ENCODE measurements at places on chromosomes 5 and 9.

DNA sequence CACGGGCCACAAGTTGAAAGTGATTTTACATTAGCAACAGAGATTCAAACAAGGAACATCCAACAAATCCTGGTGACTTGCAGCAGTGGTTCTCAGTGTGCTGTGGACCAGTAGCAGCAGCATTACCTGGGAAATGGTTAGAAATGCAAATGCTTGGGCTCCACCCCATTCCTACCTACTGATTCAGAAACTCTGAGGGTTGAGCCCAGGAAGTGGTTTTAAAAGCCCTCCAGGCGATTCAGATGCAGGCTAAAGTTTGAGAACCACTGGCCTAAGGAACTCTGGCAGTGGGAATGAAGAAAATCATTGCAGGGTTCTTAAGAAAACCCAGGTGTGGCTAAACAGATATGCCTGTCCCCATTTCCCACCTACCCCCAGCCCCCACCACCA is 398.8 kb downstream of the ENC1 start:
- peak overlapping the region; percentile 79 for H3K27ac ChIP-seq
- H3K4me1 ChIP-seq: peaks cover 18% of the 10 kb centered on the region
- peak; percentile 95 for DNase-seq
- no peaks in the 10 kb centered on the region for H3K36me3 ChIP-seq
- no peak overlapping the region for H3K4me3 ChIP-seq

DNA sequence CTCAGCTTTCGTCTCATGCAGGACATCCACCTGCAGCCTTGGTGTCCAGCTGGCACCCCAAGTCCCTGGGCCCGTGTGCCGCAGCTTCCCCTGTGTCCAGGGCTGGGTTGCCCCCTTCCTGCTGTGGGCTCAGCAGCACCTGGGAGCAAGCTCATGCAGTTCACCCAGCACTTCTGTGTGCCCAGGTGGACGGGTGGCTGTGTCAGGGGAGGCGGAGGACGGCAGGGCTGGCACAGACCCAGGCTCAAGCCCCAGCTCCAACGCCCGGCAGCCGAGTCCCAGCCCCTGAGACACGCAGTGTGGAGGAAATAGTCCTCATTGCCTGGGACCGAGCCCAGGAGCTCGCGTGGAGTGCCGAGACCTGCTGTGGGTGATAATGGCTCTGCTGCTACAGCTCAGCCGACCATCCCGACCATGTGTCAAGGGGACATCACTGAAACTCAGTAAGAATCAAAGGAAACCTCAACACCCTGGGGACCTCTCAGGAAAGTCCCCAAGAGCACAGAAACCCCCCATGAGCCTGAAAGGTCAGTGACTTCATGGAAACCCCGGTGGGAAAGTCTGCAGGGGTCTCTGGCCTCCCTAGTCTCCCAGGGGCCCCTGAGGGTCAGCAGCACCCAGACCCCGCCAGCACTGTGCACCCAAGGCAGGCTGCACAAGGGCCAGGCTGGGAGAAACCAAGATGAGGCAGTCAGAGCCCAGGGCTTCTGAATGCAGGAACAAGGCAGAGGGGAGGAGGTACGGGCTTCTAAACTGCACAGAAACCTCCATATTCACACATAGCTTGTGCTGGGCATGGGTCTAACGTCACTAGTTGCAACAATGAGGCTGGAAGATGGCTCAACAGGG is 38.8 kb downstream of the LPCAT1 start:
- H3K27ac ChIP-seq: no peak overlapping the region
- H3K27me3 ChIP-seq: no peaks in the 10 kb centered on the region
- no peaks in the 10 kb centered on the region for H3K4me1 ChIP-seq

- DNase-seq: no peak
- H3K4me1 ChIP-seq: peaks cover 8% of the 10 kb centered on the region
- no peak overlapping the region for H3K4me3 ChIP-seq
- no peaks in the 10 kb centered on the region for H3K27me3 ChIP-seq
These were observed 55.6 kb downstream of the CCDC192 start for GRCh38 chr5:127758766-127759283.

DNA sequence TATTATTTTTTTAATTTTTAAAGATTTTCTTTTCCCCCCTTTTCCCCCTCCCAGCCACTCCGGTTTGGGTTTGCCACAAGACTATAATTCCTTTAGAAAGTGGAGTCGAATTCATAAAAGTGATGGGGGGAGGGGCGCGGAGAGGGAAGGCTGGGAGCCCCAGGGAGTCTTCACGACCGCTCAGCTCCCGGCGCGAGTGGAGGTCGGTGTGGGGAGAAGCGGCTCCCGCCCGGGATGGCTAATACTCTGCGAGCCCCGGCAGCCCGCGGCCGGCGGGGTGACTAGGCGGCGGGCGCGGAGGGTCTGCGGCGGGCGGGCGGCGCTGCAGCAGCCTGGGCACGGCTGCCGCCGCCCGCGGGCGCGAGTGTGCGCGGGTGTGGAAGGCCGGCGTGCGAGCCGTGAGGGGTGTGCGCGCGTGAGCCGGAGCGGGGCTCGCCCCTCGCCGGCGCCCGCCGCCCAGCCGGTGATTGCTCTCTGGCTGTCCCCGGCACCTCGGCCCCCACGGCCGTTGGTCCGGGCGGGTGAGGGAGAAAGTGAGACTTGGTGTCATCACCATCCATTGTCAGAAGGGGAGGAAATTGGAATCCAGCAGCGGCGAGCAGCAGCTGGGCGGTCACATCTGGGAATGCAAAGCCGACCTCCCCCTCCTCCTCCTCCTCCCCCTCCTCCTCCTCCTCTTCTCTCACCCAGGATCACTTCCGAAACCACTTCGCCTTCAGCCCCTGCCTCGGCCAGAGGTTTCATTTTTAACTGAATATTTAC is at the start of gene PARP8:
Gene PARP8, plus strand, starts transcription at position 377 of the 762 bp plus-strand sequence. CDS start 459 bp downstream, outside the sequence.
- peak; percentile 57 for DNase-seq
- peak within 1 kb of the TSS; percentile 94 for H3K4me3 ChIP-seq
- peak within 1 kb of the TSS; percentile 74 for H3K27ac ChIP-seq
- H3K27me3 ChIP-seq: no peaks in the 10 kb centered on the region

DNA sequence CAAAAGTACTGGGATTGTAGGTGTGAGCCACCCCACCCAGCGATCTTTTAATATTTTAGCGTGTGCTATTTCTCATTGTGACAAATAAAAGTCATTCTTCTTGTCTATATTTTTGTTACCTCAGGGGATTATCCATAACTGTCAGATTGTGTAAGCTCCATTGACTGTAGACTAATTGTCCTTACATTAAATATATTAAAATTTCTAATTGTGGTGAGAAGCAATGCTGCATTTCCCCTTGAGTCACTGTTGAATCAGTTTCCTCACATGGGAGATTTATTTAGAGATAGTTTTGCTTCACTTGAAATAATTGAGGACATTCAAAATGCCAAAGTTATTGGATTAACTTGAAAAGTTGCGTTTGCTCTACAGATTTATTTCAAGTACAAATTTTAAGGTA is 782.4 kb upstream of the WWC1 start:
- H3K36me3 ChIP-seq: no peaks in the 10 kb centered on the region
- H3K4me3 ChIP-seq: no peak overlapping the region
- H3K27me3 ChIP-seq: no peaks in the 10 kb centered on the region
- no peaks in the 10 kb centered on the region for H3K4me1 ChIP-seq

- peaks cover 6% of the 10 kb centered on the region for H3K4me1 ChIP-seq
- H3K27me3 ChIP-seq: no peaks in the 10 kb centered on the region
- no peak overlapping the region for H3K4me3 ChIP-seq
- no peak overlapping the region for H3K27ac ChIP-seq
These were observed 319.7 kb upstream of the RFX3 start for GRCh38 chr9:3845549-3845948.

DNA sequence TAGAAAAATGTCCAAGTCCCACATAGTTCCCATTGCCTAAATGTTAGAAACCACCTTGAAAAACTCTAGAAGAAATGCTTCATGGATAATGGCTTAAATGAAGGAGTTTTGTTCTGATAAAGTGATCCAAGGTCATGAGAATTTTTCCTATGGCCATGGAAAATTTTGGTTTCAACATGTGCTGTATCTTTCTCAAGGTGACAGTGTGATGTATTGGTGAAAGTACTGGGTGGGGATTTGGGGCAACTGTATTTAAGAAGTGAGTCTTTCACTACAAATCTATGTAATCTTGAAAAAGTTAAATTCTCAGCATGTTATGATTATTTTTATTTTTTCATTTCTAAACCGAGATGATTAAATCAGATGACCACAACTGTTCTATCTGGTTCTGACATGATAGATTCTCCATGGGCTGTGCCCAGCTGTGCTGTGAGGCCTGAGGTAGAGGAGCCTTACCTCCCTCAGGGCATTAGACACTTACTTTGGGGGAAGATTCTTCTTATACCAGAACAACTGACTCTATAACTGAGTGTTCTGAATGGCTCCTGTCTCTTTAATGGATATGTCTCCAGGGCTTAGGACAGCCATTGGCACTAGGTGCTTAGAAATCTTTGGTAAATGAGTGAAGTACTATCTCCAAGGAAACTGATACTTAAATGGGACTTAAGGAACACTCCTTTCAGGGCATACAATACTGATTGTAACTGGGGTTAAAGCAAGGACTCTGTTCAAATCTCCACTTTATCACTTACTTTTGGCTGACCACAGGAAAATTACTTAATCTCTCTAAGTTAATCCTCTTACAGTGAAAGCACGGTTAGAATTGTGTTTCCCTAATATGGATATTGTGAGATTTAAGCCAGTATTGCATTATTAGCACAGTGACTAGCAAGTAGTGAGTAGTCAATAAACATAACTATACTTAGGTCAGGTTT is 397.4 kb upstream of the MEF2C start:
- no peaks in the 10 kb centered on the region for H3K36me3 ChIP-seq
- no peak overlapping the region for H3K4me3 ChIP-seq
- no peak overlapping the region for H3K27ac ChIP-seq
- H3K27me3 ChIP-seq: no peaks in the 10 kb centered on the region
- no peaks in the 10 kb centered on the region for H3K4me1 ChIP-seq

DNA sequence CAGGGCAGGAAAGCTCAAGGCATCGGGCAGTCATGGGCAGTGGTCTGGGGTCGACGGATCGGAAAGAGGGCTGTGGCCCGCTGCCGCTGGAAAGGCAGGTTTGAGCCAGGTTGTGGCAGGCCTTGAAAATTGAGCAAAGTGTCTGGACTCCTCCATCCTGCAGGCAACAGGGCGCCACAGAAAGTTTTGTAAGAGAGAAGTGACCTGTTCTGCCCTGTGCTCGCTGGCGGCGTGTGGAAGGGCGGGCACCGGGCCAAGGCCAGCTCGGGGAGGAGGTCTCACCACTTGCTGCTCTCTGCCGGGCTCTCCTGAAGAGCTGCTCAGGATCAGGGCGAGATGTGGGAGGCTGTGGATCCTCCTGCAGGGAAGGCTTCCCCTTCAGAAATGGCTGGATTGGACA is 41.4 kb upstream of the FAT2 start:
- H3K4me3 ChIP-seq: no peak overlapping the region
- H3K27me3 ChIP-seq: no peaks in the 10 kb centered on the region
- H3K36me3 ChIP-seq: no peaks in the 10 kb centered on the region
- H3K4me1 ChIP-seq: peaks cover 2% of the 10 kb centered on the region
- DNase-seq: no peak

Measured in trophoblast cell (in vitro differentiated cells and primary cell).